ENCODE measurements at places on chromosomes 6 and 20.
A peak's percentile ranks its signal among the peaks of the same experiment; 100 is the strongest.

DNA sequence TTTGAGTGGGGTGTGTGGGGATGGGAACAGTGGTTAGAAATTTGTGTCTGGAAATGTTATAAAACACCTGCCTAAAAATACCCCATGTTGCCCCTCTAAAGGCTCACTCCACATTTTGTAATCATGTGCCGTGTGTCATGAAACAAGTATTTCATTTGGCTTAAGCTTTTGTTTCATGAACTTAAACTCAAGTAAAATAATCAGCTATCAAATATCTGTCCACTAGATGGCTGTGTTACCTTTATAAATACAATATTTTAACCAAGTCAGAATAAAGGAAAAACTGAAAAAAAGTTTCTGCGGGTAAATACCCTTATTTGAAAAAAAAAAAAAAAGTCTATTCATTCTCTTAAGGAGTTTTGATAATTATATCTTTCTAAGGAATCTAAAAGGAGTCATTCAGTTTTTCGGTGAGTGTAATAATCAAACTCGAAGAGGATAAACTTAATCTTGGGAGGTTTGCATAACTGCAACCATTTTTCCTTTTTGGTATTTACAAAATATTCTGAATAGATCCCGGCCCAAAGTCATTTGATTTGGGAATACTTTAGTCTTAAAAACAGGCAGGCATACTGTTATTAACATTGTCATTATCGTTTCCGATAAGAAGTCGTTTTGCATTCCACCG, 29.9 kb upstream of the MTRF1L start:
- no peak for DNase-seq

GRCh38 chr6:33979750-33980149, 166.1 kb downstream of the GRM4 start:
- no peak for DNase-seq

DNA sequence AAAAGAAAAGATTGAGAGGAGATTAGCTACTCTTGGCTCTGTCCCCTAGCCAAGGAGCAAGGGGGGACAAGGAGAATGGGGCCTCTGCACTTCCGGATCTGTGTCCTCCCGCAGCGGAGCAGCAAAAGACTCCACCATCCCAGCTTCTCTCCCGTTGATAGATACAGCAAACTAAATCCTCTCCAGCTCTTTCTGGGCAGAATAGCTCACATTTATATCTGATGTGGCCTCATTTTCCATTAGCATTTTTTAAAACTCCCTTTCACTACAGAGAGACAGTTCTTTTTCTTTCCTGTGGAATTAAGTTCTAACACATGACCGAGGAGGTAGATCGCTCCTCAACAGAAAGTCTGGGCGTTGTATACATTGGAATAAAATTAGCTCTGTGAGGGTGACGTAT, 260.9 kb upstream of the SOX4 start:
- DNase-seq, result no peak

- peak; percentile 6 for DNase-seq
These were observed 166.6 kb upstream of the AKAP12 start for GRCh38 chr6:151073146-151073545.

DNA sequence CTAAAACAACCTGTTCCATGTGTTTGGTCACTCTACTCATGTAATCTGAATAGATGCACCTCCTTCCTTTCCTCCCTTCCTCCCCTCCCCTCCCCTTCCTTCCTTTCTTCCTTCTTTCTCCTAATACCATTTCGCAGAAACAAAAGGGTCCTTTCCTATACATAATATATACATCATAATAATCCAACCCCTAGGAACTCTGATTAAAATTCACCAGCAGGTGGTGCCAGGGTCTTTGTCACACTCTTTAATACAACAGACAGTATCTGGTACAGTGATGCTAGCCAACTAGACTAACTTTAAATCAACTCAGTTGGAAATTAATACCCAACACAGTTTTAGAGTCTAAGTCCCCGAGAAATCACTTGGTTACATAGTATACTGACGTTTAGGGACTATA, 181.2 kb upstream of the SHLD1 start:
- DNase-seq, result no peak

- no peak for DNase-seq
These were observed 36.7 kb downstream of the INSM1 start for GRCh38 chr20:20404633-20405032.

GRCh38 chr6:108557494-108558371, 3.0 kb upstream of the FOXO3 start:
- peak; percentile 82 for DNase-seq

DNA sequence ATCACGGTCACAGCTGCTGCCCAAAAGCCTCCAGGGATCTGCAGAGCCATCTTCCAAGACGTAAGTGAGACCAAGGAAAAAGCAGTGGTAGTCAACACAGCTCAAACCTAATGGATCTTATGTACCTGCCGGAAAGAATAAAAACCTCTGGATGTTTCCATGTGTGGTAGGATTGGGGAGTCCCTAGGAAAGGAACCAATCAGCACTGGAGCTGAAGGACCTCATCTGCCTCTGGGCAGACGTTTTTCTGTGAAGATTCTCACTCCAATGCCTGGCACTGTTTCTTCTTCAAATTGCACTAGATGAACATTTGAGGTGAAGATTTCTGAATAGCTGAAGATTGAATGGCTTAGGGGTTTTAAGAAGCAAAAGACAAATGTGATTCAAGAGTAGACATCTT, at the start of gene HLA-DQB2:
HLA-DQB2 (minus strand) TSS at position 112 of the 400 bp plus-strand sequence; CDS start at position 50, 62 bp downstream.
- DNase-seq, result no peak

DNA sequence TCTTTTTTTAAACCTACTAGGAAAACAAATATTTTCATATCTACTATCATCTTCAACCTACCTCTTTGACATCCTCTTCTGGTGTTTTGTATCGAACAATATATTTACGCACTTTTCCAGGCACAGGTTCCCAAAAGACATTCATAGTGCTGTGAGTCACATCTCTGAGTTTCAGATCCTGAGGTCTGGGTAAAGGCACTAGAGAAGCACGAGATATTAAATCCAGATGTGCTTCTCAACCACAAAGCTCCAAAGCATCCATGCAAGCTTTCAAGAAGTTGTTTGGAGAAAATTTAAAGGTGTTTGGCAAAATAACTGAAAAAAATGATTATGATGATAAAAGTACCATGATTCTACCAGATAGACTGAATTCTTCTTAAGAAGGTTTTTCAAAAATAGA, 62.7 kb downstream of the COL12A1 start:
- DNase-seq, result no peak

GRCh38 chr6:145428706-145429105, 306.6 kb downstream of the EPM2A start:
- DNase-seq, result peak; percentile 9

GRCh38 chr6:138161338-138162110, at the start of gene ARFGEF3:
TSS of gene ARFGEF3 (plus strand) at chr6:138161939. CDS start at chr6:138162087, 148 bp downstream.
- peak; percentile 64 for DNase-seq

GRCh38 chr6:63674635-63675034, 39.0 kb downstream of the PHF3 start:
- no peak for DNase-seq

DNA sequence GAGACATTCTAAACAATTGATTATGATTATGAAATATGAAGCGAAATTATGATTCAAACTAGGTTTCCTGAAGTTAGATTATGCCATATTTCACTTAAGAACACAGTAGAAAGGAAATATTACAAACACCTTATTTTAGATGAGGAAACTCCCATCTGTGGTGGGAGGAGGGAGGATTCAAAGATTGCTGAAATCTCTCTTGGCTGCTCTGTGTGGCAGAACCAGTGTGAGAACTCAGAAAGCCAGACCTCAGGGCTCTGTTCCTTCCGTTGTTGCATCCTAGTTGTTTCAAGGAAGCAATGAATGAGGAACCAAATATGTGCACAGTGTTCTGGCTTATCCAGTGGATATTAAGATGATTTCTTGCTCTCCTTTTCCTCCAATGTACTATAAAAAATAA, 2.1 kb downstream of the TAAR5 start:
- DNase-seq, result no peak

DNA sequence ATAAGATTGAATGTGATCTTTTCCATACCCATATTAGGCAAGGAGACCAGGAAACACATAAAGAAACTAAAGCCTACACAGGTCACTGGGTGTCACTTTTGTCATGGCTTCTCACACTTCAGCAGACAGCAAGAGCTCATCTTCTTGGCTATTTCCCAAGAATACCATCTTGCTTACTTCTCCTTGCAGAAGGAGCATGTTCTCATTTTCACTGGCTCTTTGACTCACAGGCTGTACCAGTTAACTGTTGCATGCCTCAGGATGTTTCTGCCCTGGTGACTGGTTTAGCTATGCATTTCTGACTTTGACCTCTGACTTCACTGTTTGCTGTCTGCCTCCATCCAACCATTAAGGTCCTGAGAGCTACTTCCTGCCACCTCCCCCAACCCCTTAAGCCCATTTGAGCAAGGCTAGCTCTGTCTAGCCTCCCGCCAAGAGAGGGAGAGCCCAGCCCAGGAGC, 40.3 kb upstream of the OGFRL1 start:
- peak; percentile 13 for DNase-seq

GRCh38 chr20:32333988-32334885, 23.9 kb upstream of the ASXL1 start:
- DNase-seq, result no peak

- DNase-seq, result no peak
These were observed 27.1 kb downstream of the PFDN4 start for GRCh38 chr20:54234991-54235390.

DNA sequence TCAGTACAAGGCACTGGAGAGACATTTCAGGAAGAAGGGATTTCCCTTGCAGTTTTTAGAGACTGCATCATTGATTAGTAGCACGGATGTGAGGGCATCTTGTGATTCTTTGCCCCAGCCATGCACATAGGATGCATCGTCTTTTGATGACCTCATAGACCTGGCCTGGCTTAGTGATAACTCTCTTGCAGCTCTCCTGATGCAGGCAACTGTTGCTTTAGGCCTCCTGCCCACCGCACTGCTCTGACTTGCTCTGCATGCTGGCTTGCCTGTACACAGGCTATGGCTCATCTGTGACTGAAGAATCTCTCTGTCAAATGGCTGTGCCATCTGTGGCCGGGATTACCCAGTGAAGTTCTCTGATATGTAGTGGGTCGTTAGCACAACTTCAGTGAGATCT, 207.7 kb upstream of the PTCHD4 start:
- DNase-seq, result no peak

DNA sequence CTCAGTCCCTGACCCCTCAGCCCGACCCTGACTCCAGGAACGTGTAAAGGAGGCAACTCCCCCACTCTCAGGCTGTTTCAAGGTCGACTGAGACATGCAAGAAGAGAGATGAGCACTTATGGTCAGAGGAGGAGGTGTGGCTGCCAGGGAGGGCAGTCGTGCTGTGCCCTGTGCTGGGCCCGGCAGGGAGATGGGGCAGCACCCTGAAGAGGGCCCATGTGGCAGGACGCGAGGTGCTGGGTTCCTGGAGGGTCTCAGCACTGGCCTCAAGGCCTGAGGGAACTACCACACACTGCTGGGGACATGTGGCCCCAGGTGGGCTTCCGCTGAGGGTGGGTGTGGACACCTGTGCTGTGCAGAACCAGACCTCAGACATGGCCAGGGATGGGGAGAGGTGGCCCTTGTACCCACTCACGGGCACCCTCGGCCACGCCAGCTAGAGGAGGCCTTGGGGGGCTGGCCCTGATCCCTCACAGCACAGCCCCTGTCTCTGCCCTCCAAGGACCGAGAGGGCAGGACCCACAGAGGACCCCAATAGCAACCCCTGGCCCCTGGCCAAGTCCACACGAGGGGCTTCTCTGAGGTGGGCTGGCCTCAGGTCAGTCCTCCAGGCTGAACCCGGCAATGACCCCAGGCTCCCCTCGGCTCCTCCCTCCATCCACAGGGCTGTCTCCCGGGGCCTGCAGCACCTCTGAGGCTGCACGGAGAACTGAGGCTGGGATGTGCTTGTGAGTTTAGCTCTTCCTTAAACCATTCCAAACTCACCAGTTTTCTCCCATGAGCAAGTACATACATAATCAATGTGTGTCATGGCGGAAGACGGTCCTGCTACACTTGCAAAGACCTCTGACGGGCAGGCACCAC, 8.7 kb downstream of the SLC2A4RG start:
- DNase-seq, result no peak

GRCh38 chr20:56211051-56211450, 37.5 kb upstream of the MC3R start:
- no peak for DNase-seq

DNA sequence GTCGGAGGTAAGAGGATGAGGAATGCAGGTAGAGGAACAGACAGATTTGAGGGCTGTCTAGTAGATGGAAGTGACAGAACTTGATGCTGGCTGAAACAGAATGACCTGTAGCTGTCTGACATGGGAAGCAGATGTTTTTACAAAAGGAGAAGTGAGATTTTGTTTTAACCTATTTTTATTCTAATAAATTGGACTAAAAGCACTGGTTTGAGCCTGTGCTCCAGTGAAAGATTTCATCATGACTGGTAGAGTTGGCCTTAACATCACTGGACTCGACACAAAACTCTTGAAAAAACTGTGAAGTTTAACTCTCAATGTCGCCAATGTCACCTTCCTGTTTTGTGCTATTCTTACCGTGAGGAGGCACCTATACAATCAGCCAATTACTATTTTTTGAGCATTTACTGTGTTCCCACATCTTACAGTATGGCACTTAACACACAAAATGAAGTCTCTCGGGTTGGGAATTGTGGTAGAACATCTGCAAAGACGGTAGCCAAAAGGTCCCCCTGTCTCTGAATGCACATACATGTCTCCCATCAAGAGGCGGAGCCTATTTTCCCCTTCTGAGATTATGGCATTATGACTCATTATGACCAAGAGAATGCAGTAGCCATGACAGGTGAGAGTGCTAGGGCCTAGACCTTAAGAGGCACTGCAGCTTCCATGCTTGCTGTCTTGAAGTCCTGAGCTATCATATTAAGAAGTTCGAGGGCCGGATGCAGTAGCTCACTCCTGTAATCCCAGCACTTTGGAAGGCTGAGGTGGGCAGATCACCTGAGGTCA, 93.2 kb downstream of the FOXF2 start:
- DNase-seq, result no peak

DNA sequence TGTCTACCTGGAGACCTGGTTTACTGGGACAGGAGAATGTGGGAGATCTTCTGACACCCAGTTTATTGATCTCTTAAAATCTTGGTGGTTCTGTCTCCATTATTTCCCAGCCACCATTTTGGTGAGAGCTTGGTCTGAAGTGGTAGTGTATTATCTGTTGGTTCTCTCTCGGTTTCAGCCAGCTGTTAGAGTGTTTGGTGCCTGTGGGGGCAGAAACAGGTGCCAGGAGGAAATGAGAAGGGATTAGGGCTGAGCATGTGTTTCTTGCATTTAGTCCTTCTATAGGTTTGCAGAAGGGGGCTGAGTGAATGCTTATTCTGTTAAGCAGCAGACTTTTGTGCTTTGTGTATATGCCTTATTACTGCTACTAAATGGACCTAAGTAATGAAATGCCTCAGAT, 9.6 kb downstream of the JARID2 start:
- DNase-seq, result no peak

- DNase-seq, result no peak
These were observed 499.1 kb downstream of the CD83 start for GRCh38 chr6:14616656-14617055.

DNA sequence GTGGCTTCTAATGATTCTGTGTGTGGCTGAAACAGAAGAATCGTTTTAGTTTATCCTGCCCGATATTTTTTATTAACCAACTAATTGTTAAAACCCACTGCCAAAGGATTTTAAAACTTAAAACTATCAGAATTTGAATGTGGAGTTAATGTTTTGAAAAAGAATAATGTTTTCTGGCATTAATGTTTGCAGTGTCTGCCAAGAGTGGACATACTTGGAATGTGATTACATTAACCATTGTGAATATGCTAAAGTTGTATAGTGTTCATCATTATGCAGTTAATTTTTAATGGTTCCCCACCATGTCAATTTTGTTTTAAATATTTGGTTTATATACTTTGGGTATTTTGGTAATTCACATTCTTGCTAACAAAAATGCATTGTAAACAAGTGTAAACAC, 24.4 kb downstream of the DCBLD1 start:
- no peak for DNase-seq
